ENCODE measurements at places on chromosomes 6 and 20.

GRCh38 chr20:4870906-4871305 is 130.4 kb downstream of the SLC23A2 start:
- no peak for DNase-seq

- no peak for DNase-seq
These were observed 16.0 kb downstream of the FOXP4 start for GRCh38 chr6:41561931-41562911.

DNA sequence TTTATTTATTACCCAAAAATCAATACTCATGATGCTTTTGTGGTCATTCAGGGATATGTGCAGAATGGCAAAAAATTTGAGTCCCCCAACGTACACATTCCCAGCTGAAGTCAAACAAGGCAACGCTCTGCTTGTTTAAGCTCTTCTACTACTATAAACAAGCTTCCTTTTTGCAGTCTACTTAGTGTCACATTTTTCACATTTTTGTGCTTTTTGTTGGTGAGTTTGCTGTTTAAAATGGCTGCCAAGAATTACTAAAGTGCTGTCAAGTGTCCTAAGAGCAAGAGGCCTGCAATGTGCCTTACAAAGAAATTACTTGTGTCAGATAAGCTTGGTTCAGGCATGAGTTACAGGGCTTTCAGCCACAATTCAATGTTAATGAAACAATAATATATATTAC is 2.1 kb downstream of the WFDC8 start:
- DNase-seq, result no peak

- DNase-seq, result no peak
These were observed 191.4 kb downstream of the SLC16A10 start for GRCh38 chr6:111278731-111279130.

DNA sequence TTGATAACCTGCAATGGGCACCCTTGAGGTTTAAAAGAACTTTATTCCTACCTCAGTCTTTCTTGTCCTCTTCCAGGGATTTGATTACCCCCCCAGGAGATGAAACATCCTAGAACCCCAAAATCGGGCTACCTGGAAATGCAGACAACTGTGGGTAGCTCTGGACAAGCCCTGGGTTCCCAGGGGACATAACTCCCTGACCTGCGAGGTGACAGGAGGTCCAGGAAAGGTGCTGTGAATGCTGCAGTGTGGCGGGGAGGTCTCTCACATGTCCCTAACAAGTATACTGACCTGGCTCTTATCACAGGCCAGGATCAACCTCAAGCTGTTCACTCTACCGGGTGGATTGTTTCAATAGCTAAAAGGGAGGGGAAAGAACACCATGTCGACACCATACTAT is 11.6 kb downstream of the JAG1 start:
- DNase-seq, result no peak

GRCh38 chr6:20412682-20413073 is 11.0 kb downstream of the E2F3 start:
- no peak for DNase-seq

DNA sequence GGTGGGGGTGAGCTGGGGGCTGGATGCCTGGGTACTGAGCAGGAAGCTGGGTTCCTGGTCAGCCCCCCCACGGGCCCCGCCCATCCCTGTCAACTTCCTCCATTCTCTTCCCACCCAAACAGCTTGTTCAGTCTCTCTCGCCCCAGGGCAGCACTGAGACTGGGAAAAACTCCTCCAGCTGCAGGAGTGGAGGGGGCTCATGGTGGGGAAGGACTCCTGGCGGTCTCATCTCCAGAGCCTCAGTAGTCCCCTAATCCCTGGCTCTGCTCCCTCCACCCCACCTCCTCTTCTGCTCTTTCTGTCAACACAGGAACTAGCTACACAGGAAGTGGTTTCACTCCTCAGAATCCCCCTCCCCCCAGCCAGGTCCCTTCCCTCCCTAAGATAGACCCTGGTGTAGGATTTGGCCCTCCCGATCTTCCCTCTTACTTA is at the start of gene GPSM3:
TSS of gene GPSM3 (minus strand) at position 36 of the 432 bp plus-strand sequence. CDS start 130 bp downstream, outside the sequence.
- DNase-seq, result no peak

- no peak for DNase-seq
These were observed 3.5 kb upstream of the TFAP2A start for GRCh38 chr6:10418361-10418861.

DNA sequence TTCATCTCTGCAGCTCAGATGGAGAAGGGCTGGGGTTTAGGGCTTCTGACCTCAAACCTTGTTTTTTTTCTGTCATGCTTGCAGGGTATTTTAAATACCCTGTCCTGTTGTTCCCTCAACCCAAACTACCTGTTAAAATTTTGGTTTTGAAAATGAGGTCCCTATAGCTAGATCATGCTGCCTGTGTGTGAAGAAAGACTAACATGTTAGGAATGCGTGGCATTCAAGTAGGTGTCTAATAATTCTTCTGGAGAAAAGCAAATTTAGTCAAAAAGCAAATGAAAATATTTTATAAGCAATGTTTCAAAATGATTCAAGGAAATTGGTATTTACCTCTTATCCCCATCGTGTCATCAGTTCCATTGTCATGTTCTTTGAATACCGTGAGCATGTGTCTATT is 77.2 kb upstream of the C20orf144 start:
- DNase-seq, result no peak

DNA sequence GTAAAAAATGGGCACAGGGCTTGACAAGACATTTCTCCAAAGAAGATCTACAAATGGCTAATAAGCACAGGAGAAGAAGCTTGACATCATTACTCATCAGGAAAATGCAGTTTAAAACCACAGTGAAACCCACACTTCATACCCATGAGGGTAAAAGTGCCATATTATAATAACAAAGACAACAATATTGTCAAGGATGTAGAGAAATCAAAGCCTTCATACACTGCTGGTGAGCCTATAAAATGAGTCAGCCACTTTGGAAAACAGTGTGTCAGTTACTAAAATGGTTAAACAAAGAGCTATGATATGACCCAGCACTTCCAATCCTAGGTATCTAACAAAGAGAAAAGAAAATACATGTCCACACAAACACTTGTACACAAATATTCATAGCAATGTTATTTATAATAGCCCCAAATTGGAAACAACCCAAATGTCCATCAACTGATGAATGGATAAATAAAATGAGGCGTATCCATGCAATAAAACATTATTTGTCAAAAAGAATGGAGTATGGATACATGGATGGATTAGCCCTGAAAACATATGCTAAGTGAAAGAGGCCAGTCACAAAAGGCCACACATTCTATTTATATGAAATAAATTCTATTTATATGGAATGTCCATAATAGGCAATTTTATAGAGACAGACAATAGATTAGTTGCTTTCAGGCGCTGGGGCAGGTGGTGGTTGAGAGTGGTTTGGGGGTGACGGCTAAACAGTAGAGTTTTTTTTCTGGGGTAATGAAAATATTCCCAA is 11.5 kb upstream of the IL20RA start:
- no peak for DNase-seq

GRCh38 chr6:89842228-89842627 is 12.5 kb downstream of the CASP8AP2 start:
- DNase-seq, result no peak

- DNase-seq, result no peak
These were observed 16.2 kb downstream of the DNAJC5 start for GRCh38 chr20:63911176-63911575.

DNA sequence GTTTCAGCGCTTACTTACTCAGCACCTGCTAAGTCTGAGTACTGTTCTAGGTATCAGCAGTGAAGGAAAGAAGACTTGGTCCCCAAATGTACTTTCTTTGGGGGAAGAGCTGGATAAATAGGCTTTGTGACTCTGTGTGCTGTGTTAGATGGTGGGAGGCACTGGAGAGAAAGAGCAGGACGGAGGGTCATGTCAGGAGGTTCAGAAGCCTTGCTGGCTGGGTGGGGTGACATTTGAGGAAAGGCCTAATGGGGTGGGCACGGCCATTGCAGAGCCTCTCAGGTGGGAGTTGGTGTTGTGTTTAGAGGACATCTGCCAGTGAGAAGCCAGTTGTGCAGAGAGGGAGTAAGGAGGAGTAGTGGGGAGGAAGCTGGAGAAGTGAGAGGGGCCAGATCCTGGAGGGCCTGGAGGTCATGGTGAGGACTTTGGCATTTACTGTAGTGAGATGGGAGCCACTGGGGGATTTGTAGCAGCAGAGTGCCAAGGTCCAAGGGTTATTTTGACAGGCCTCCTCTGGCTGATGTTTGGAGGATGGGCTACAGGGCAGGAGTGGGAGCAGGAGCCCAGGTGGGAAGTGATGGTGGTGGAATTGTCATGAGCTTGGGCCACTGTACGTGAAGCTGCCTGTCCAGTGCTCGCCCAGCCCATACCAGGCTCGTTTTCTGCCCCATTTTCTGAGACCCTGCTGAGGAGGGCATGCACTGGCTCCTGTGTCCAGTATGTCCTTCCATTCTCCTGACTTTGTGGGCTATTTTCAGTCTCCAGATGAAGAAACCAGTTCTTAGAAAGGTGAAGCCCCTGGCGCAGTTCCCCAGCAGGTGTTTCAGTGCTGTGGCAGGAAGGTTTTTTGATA is 886 bp downstream of the SDCBP2 start:
- no peak for DNase-seq

Data from amniotic stem cell (primary cell).